ENCODE measurements at places on chromosomes 1 and 21.

DNA sequence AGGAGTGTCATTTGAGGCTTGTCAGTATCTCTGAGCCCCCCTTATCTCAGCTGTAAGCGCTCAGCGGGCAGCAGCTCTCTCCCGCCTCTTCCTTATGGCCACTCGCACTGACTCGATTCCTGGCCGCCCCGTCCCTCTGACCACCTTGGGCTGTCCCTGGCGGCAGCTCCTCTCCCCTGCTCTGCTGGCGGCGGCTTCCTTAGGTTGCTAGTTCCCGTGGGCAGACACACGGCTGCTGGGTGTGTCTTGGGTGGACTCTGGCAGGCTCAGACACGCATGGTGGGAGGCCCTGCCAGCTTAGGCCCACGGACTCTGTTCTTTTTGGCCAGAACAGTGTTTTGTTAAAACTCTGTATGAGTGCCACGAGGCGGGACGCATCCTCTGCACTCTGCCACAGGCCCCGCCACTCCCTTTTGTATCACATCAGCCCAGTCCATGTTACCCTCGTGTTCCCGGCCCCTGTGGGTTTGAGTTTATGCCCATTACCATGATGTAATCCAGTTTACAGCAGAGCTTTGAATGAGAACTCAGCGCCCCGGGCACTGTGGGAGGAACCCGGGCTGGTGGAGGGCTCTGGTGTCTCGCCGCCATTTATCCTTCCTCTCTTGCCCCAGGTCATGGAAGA, 45.9 kb downstream of the COQ8A start:
- DNase-seq = no peak

DNA sequence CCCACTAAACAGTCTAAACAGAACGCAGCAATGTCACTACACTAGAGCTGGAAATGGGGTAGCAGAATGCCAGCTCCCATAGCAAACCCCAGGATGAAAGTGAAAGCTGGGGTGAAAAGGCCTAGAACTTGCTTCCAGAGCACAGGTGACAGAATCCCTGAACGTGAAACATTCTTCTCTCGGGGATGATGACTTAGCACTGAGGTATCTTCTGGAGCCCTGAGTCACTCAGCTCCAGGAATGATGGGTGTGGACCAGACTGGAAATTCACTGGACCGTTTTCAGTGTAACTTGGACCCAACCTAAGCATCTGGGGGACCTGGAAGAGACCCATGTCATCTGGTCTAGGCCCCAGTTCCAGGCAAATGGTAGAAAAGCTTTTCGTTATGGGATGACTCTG, 108.9 kb downstream of the CDC7 start:
- DNase-seq = no peak

- DNase-seq = no peak
Measured at GRCh38 chr1:219927956-219928790, at the start of gene SLC30A10. Gene SLC30A10 (minus strand): TSS chr1:219928557. CDS start chr1:219928440, 117 bp downstream.

GRCh38 chr1:17831597-17831996, 76.5 kb downstream of the ACTL8 start:
- peak; percentile 23 for DNase-seq

- no peak for DNase-seq
Measured at GRCh38 chr1:220342853-220343252, 70.6 kb upstream of the RAB3GAP2 start.
